ENCODE measurements at places on chromosomes 5 and 9.

DNA sequence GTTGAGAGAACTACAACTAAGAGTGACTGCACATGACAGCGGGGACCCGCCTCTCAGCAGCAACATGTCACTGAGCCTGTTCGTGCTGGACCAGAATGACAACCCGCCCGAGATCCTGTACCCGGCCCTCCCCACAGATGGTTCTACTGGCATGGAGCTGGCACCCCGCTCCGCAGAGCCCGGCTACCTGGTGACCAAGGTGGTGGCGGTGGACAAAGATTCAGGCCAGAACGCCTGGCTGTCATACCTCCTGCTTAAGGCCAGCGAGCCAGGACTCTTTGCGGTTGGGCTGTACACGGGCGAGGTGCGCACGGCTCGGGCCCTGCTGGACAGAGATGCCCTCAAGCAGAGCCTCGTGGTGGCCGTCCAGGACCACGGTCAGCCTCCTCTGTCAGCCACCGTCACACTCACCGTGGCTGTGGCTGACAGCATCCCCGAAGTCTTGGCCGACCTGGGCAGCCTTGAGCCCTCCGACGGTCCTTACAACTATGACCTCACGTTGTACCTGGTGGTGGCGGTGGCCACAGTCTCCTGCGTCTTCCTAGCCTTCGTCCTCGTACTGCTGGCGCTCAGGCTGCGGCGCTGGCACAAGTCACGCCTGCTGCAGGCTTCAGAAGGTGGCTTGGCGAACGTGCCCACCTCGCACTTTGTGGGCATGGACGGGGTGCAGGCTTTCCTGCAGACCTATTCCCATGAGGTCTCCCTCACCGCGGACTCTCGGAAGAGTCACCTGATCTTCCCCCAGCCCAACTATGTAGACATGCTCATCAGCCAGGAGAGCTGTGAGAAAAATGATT lies 2.1 kb downstream of the PCDHGA7 start:
- no peak for DNase-seq

DNA sequence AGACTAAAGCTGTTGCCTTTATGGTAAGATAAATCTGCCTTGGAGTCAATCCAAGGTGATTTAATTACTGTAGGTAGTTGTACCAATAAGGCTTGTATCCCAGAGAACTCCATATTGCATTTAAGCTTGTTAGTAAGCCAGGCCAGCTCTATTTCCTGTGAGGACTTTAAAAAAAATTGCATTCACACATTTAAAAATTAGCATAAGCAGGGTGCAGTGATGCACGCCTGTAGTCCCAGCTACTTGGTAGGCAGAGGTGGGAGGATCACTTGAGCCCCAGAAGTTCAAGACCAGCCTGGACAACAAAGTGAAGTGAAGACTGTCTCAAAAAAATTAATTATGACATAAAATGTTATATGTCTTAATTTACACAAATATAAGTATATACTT lies 28.7 kb upstream of the ABL1 start:
- DNase-seq: no peak

- no peak for DNase-seq
Measured at GRCh38 chr9:121850366-121850765, 198.9 kb downstream of the DAB2IP start.

DNA sequence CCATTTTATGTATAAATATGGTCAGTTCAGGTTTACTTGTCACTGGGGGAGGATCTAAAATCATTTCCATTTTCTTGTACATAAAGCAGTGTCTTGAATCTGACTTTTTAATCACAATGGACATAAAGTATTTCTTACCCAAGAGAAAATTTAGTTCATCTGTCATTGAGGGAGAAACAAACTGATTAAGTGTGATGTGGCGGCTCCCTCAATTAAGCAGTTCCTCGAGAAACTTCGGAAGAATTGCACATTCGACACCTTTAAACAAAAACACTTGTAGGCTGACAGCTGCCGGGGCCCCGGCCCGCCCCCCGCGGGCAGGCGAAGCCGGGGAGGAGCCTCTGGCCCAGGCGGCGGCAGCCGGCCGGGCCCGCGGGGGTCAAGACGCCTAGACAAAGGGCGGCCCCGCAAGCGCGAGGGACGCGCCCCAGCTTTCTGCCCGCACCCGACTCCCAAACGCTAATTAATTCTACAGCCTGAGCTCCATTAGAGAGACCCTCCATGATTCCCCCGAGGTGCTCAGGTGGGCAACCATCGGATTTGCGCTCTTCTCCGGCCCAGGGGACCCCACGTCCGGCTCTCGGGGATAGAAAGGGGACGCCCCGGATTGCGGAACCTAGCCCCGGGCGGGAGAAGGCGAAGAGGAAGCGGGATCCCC lies 750 bp downstream of the TRIM36 start:
- DNase-seq: no peak

- DNase-seq: no peak
Measured at GRCh38 chr9:2677915-2678889, 39.1 kb upstream of the KCNV2 start.

- DNase-seq: no peak
Measured at GRCh38 chr5:113070901-113071300, 94.3 kb downstream of the DCP2 start.

- no peak for DNase-seq
Measured at GRCh38 chr9:130026583-130027340, 16.2 kb downstream of the FNBP1 start.

DNA sequence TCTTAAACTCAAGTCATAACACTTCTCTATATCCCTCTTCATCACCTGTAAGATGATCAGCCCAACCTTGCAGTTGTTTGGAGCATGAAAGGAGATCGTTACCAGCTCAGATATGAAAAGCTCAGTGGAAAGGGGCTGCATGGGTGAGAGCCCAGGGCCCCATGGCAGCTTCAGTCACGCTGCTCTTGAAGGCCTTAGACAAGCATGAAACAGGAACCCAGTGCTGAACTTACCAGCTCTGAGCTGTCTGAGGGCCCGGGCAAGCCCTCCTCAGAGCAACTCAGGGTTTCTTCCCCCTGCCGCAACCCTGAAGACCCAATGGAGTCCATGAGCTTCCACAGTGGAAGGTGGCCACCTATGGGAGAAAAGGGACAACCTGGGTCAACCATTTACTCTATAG lies 3.3 kb downstream of the HK3 start:
- no peak for DNase-seq

GRCh38 chr5:28927559-28928326 lies 1889.4 kb upstream of the CDH9 start:
- no peak for DNase-seq

DNA sequence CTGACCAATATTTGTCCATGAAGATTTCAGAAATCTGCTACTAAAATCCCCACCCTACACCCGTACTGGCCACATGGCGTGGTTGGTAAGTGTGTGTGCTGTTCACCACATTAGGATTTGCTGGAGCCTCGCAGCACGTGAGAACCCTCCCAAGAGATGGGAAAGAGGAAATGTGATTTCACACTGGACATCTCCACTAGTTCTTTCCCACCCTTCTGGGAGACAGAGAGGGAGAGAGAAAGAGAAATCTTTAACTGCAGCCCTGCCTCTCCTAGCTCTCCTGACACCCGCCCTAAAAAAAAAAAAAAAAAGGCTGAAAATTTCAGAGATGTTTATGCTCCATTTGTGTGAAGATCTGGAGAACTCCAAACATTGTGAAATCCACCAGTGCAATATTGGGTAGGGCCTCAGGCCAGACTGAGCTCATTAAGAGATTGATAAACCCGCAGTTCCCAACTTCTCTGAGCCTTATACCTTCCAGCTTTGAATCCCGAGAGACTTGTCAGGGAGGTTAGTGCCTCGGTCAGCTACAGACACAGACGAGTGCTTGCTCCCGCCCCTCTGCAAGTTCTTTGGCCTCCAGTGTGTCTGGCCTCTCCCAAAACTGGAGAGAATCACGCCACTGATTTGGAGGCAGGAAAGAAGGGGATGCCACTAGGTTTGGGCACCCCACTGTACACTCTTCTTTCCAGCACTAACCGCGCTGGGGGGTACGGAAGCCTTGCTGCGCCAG lies 1.9 kb downstream of the SPRY4 start:
- no peak for DNase-seq

DNA sequence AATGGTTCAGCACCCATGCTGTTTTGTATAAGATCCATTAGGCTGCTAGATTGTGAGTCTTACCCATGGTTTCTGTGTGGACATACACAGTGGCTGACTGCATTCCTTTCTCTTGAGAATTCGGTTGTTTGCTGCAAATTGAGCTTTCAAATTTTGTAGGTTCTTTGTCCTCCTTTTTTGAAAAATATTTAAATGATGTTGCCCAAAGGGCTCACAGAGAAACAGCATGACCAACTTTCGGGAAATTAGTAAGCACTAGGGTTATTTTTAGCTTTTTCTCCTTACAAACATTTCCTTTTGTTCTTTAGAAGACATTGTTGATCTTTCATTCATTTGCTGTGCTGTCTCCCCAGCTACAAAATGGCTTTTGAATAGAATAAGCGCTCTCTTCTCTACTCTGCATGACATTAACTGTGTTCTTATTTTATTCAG lies 79.4 kb downstream of the NLN start:
- no peak for DNase-seq

DNA sequence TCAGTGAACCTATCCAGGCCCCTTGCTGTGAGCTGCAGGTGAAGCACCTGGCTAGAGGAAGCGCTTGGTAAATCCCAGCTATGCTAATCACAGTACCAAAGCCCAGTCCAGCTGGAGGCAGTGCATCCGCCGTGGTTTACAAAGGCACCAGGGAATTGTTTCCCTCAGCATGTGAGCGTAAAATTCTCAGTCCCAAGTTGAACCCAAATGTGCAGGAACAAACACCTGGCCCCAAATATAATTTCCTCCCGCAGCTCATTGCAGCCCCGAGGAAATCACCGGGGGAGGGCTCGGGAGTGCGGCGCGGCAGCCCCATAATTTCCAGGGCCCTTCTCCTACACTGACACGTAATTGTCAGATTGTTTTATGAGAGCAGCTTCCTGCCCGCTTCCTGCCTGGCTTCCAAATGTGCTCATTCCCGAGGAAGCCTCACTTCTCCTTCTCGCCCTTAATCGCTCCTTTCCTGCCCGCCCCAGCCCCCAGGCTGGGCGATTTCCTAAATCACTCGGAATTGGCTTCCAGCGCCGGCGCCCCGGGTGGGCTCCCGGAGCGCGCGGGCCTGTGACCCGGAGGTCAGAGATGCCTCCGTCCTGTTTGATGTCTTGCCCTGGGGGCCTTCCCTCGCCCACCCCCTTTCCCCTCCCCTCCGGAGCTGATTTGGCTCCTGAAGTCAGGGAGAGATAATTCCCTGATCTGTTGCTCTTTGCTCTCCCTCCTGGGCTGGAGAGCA lies 134.4 kb downstream of the FGF1 start:
- DNase-seq: no peak

DNA sequence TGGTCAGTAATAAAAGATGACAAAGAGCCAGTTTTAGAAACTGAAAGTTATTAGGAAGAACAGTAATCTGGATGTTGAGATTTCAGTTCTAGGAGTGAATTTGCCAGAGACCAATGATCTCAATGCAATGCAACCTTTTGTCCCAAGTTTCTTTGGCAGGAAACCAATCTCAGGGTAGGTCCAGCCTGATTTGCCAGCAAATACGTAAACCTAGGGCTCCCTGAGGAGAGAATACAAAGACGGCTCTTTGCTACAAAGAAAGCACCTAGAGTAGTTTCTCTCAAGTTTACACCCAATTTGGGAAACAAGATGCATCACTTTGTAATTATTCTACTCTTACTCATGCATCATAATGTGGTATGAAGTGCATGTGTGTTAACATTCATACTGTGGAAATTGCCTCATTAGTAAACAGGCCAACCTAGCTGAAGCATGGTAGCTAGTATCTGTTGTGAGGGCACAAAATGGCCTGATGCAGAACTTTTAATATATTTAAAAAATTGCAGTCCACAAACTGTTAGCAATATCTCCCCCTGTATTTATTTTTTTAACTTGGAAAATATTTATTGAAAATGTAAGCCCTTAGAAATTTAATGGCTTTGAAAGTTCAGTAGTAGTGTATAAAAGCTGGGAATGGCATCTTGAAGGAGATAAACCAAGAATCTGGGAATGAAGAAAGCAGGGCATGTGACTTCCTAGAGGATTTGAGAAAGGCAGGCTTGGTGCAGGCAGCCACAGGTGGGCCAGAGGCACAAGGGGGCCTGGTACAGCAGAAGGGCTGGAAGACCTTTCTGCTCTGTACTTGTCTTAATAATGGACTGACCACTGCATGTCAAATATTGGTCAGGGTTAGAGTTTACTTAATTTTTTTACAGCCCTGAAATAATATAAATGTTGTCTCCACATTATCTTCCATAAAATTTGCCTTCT lies 59.5 kb downstream of the MAST4 start:
- DNase-seq: no peak

- DNase-seq: no peak
Measured at GRCh38 chr5:4881366-4882002, 258.6 kb upstream of the ADAMTS16 start.

- no peak for DNase-seq
Measured at GRCh38 chr5:51449026-51449425, 65.8 kb downstream of the ISL1 start.
